Thyroid gland (tissue), 4 donors: ENCODE measurements at places on chromosomes 6 and 20. TPM values are rescaled to one million over a fixed set of nuclear protein-coding genes. Genes with fewer than 3 reads are reported as not detected.

- peak; percentile 70 for DNase-seq
- H3K27me3 ChIP-seq, result no peaks in the 10 kb centered on the region
- H3K4me3 ChIP-seq, result no peak overlapping the region
- H3K36me3 ChIP-seq, result no peaks in the 10 kb centered on the region
These were observed 75.7 kb downstream of the METTL24 start for GRCh38 chr6:110282412-110282811.

- H3K36me3 ChIP-seq, result peaks cover 11% of the 10 kb centered on the region
- DNase-seq, result peak; percentile 50
- H3K27me3 ChIP-seq, result no peaks in the 10 kb centered on the region
- peaks cover 27% of the 10 kb centered on the region for H3K4me1 ChIP-seq
- no peak overlapping the region for H3K4me3 ChIP-seq
- no peak overlapping the region for H3K27ac ChIP-seq
These were observed 41.8 kb downstream of the TFEB start for GRCh38 chr6:41693281-41694240.

- no peak overlapping the region for H3K27ac ChIP-seq
- no peaks in the 10 kb centered on the region for H3K36me3 ChIP-seq
- peaks cover 6% of the 10 kb centered on the region for H3K4me1 ChIP-seq
- DNase-seq, result no peak
These were observed 86.8 kb downstream of the PLCB1 start for GRCh38 chr20:8218861-8219260.

GRCh38 chr6:89483111-89483720 lies 50.3 kb downstream of the ANKRD6 start:
- peak; percentile 21 for DNase-seq
- no peak overlapping the region for H3K27ac ChIP-seq
- no peak overlapping the region for H3K4me3 ChIP-seq
- no peaks in the 10 kb centered on the region for H3K27me3 ChIP-seq

DNA sequence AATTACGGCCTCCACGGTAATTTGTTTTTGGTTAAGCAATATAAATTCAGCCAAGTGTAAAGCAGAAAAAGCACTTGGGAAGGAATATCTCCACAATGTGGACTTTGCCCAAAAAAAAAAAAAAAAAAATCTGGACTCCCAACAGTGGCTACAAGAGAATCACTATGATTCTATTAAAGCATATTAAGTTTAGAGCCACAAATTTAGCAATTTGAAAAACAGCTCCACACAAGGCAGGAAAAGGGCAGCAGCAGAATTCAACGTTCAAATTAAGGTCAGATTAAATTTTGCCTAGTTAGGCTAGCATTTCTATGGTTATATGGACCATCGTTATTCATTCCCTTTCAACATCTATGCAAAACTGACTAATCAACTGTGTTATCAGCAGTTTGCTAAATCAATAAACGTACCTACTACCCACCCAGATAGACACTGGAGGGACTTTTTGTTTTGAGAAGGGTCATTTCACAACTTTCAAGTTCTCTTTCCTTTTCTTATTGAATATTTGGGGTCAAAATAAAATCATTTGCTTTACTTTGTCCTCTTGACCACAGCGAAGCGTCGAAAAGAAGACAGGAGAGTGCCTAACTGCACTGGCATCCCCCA lies 1.0 kb downstream of the MCM9 start:
- no peaks in the 10 kb centered on the region for H3K27me3 ChIP-seq
- no peak overlapping the region for H3K27ac ChIP-seq
- H3K36me3 ChIP-seq, result peaks cover 9% of the 10 kb centered on the region

- H3K27ac ChIP-seq, result no peak overlapping the region
- H3K27me3 ChIP-seq, result no peaks in the 10 kb centered on the region
- H3K4me3 ChIP-seq, result no peak overlapping the region
- no peak for DNase-seq
These were observed 23.0 kb downstream of the BCKDHB start for GRCh38 chr6:80129485-80129884.

GRCh38 chr20:50646483-50646996 lies 44.8 kb downstream of the RIPOR3 start:
- no peak overlapping the region for H3K4me3 ChIP-seq
- no peak for DNase-seq
- H3K4me1 ChIP-seq, result peaks cover 12% of the 10 kb centered on the region
- no peaks in the 10 kb centered on the region for H3K36me3 ChIP-seq
- peak overlapping the region; percentile 31 for H3K27ac ChIP-seq

GRCh38 chr6:133973109-133973971 lies 20.3 kb downstream of the TBPL1 start:
- H3K4me1 ChIP-seq, result peaks cover 9% of the 10 kb centered on the region
- no peaks in the 10 kb centered on the region for H3K36me3 ChIP-seq
- no peak overlapping the region for H3K4me3 ChIP-seq

GRCh38 chr6:154399097-154399496 lies 42.5 kb upstream of the IPCEF1 start:
- H3K36me3 ChIP-seq, result no peaks in the 10 kb centered on the region
- H3K4me1 ChIP-seq, result peaks cover 6% of the 10 kb centered on the region

DNA sequence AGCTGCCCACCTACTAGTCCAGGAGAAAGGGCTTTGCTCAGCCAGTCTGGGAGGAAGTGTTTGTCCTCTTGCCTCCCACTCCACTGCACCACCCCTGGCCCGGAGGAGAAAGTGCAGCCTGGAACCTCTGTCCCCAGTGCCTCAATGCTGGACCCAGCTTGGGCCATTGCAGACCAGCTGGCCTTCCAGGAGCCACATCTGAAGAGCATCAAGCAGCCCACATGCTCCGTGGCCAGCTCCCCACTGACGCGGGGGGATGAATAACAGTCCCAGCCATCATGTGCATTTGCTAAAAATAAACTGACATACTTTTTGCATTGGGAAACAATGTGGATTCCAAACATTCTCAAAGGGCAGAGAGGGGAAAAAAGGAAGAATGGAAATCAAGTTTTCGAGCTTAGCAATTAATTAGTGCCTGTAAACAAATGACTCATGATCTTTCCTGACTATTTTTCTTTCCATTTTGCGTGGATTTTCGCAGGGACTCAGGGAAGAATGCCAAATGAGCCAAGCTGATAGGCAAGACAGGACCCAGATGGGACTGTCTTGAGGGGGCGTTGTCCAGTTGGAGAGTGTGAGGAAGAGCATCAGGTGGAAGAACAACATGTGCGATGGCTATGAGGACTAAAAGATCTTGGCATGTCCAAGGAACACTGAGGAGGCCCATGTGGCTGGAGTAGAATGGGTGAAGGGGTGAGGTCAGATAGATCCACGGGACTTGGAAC lies 34.1 kb downstream of the CEBPB start:
- peak; percentile 49 for DNase-seq
- H3K27me3 ChIP-seq, result no peaks in the 10 kb centered on the region
- peaks cover 23% of the 10 kb centered on the region for H3K4me1 ChIP-seq
- no peaks in the 10 kb centered on the region for H3K36me3 ChIP-seq

GRCh38 chr6:142856624-142857232 lies 88.2 kb downstream of the HIVEP2 start:
- H3K4me1 ChIP-seq, result no peaks in the 10 kb centered on the region
- H3K4me3 ChIP-seq, result no peak overlapping the region
- no peak overlapping the region for H3K27ac ChIP-seq
- DNase-seq, result no peak
- no peaks in the 10 kb centered on the region for H3K36me3 ChIP-seq

DNA sequence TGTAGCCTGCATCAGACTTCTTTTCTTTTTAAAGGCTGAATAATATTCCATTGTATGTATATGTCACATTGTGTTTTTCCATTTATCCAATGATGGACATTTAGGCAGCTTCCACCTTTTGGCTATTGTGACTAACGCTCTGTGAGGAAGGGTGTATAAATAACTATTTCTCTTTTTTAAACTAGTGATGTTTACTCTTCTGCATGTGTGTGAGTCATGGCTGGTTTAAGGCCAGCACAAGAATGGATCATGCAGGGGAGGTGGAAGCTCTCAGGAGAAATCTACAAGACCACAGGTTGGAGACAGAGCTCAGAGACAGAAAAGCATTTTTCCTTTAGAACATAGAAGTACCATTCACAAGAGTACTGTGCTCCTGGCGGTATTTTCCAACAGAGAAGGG lies 307.2 kb downstream of the SOX4 start:
- H3K4me3 ChIP-seq, result no peak overlapping the region
- no peaks in the 10 kb centered on the region for H3K27me3 ChIP-seq
- no peak for DNase-seq
- H3K4me1 ChIP-seq, result no peaks in the 10 kb centered on the region
- no peaks in the 10 kb centered on the region for H3K36me3 ChIP-seq
- H3K27ac ChIP-seq, result no peak overlapping the region

Gene CBLN4
- total RNA-seq, result not detected

Gene CCDC28A
- 47.7 TPM for total RNA-seq

Gene PTGIS
- total RNA-seq, result 41.2 TPM

Gene SOX12
- total RNA-seq, result 8.8 TPM

Gene UFL1
- 38.9 TPM for total RNA-seq
